ENCODE measurements at places on chromosomes 5 and 9. TPM values are rescaled to one million over a fixed set of nuclear protein-coding genes. Genes with fewer than 3 reads are reported as not detected.

The HEMGN gene
- not detected for polyA plus RNA-seq

The RACK1 gene
- polyA plus RNA-seq, result 1,838 TPM

The RANBP3L gene
- polyA plus RNA-seq, result 6.3 TPM

The AK8 gene
- not detected for polyA plus RNA-seq

The ENTREP1 gene
- polyA plus RNA-seq, result 0.25 TPM

DNA sequence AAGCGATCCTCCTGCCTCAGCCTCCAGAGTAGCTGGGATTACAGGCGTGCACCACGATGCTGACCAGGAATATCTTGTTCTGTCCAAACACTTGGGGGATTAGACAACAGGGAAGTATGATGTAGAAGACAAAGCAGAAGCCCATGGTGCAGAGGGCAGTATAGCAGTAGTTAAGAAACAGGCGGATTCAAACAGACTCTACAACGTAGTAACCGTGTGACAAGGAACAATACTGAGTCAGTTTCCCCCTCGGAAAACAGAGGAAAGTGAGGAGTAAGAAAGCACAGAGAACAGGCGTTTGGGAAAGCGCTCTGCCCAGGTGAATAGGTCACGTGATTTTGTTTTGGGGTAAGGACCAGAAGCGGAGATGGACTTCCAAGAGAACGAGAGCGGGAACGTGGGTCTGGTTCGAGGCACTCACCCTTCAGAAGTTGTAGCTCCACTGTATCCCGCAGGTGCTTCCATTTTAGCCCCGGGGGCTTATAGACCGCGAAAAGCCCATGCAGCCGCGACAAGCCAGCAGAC is 306 bp downstream of the TRUB2 start:
- no peak for DNase-seq

GRCh38 chr9:124809741-124810500 is 33.0 kb downstream of the OLFML2A start:
- no peak for DNase-seq

DNA sequence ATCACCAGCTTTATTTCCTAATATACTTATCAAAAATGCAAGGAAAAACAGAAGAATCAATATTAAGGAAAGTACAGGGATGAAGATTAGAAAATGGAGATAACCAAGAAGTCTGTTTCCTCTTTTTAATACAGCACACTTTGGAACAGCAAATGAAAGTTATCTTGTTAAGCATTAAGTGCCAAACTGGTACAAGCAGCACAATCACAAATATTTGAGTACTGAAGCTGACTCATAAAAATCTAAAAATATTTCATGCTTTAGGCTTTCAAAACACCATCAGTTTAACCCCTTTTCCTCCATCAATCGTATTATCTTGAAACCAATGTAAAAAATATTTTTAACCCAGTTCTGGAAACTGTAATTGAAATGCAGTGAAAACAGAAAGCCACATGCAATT is 2.7 kb downstream of the FBXW11 start:
- no peak for DNase-seq

DNA sequence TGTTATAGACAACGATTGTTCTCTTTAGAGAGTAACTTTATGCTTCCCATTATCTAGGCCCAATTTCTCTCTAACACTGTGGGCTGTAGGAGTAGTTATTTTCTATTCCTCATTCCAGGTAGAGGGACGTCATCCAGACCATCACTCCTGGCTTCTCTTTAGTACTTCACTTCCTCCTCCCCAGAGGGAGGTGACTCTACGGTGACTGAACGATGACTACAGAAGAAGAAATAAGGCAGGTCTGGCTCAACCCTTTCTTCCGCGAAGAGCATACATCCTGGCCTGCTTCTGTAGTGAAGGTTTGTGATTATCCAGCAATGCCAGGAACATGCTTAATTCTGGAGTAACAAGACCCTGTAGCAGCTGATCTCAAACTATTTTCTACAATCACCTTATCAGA is 50.8 kb downstream of the HMGCR start:
- no peak for DNase-seq

DNA sequence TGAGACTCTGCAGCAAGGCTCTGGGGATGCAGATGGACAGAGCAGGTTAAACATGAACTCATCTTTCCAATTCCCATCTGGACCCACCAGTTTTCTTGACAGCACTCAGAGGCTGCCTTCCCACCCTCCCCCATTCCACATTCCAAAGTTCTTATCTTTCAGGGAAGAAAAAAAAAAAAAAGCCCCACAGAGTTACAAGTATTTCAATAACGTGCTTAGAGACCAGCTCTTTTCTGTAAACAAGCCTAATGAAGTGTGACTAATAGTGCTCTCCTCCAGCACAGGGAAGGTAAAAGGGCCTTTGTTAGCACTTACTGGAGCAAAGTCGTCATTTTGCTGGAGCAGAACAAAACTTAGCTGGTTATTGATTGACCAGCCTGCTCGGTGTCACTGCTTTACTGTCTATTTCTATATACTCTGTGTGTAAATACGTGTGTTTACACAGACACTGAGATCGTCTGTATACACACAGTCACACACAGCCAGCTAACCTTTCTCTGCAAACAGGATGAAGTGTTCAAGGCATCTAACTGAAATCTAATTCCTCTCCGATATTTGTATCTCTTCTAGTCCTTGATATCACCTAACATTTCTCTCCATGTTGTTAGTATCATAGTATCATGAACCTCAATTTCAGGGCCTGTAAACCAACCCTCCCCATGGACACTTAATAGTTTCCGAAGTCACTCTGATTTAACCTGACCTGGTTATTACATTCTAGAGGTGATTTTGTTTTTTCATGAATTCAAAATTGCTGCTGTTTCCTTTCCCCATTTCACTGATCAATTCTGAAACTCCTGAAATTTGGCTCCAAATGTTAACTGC is 84.9 kb downstream of the ZNF608 start:
- DNase-seq, result no peak

GRCh38 chr5:16957304-16958196 is 21.5 kb upstream of the MYO10 start:
- DNase-seq, result no peak

DNA sequence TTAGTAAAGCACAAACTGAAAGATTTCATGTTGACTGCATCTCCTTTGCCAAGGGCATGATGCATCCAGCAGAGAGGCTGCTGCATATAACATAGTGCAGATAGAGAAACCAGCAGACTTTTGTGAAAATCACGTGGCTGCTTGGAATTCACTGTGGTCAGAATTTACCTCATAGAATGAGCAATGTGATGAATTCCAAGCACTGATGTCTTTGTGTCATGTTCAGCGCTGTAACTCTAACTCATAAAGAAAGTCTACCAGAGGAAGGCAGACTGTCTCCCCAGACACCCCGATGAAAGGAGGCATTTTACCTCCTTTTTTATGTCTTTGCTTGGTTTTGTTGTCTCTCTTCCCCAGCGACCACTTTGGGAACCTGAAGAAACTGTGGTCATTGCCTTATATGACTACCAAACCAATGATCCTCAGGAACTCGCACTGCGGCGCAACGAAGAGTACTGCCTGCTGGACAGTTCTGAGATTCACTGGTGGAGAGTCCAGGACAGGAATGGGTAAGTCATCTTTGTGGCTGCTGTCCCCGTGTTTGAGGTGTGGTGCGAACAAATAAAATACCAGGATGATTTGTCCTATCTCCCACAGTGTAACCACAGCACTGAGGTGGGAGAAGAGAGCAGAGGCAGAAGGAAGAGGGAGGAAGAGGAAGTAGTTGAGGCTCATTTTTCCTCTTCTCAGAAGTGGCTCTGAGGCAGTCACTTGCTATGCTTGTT is 42.0 kb downstream of the ITK start:
- DNase-seq, result no peak

- no peak for DNase-seq
These were observed at the start of gene S100Z for GRCh38 chr5:76849419-76850291. S100Z (plus strand) TSS chr5:76850014; CDS start chr5:76875360, 25,346 bp downstream.

GRCh38 chr9:88025411-88026117 is 51.2 kb upstream of the CDK20 start:
- no peak for DNase-seq

DNA sequence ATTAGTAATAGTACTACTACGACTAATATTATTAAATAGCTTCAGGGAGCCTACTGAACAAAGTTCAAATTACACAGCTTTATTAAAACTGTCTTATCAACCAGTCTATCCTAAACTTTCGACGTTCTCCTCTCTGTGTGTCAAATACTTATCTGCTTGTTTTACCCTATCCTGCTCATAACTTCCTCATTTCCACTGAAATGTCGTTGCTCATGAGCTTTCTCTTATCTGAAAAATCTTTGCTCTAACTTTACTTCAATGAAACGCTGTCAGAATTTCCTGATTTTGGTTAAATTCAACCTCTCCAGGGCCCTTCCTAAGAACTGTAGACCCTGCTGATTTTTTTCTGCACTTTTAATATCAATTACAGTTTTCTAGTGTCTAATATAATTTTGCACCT is 1431.0 kb upstream of the WWC1 start:
- no peak for DNase-seq

- DNase-seq, result no peak
These were observed 296.9 kb downstream of the MSX2 start for GRCh38 chr5:175021321-175021720.

DNA sequence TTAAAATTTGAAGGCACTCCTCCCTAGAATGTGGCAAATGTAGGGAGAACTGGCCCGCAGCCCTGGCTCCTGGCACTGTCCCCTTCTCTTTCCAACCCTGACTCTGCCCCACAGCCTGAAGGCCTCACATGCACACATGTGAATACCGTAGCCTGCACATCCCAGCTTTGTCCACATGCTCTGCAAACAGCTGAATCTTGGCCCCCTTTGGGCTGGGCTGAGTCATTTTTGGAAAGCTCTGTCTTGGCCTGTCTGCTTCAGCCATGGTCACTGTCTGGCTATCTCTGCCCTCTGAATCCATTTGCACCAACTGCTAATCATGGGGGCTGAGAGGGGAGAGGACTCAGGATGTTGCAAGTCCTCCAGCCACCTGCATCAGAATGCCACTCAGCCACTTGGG is 22.1 kb upstream of the GALNT10 start:
- DNase-seq, result no peak

- DNase-seq, result no peak
These were observed 8.3 kb upstream of the PTBP3 start for GRCh38 chr9:112341730-112342129.

GRCh38 chr9:132071847-132072507 is 7.7 kb downstream of the MED27 start:
- DNase-seq, result no peak
